ENCODE measurements at places on chromosomes 6 and 20.

GRCh38 chr20:49478754-49479689 lies 3.4 kb downstream of the KCNB1 start:
- DNase-seq = no peak

DNA sequence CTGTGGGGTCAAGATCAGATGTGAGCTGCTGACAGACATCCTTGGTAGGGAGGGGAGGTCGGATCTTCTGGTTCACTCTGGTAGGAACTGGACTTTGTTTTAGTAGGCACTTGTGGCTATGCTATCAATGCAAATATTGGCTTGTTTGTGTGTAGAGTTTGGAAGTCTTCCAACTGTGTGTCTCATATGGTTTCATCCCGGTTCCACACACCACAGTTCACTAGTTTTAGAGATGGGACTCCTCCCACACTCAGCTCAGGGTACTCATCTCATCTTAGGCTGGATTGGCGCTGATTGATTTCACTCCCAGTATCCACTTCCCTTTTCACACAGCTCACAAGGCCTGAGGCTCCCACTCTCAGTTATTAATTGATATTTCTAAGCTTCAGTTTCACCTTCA lies 161.3 kb downstream of the THBS2 start:
- no peak for DNase-seq

- no peak for DNase-seq
These were observed 2.9 kb downstream of the AIG1 start for GRCh38 chr6:143063631-143064030.

- no peak for DNase-seq
These were observed at the start of gene SYNE1 for GRCh38 chr6:152637296-152638047. Gene SYNE1 (minus strand): TSS chr6:152637362. CDS start chr6:152628331, 9,031 bp downstream.

DNA sequence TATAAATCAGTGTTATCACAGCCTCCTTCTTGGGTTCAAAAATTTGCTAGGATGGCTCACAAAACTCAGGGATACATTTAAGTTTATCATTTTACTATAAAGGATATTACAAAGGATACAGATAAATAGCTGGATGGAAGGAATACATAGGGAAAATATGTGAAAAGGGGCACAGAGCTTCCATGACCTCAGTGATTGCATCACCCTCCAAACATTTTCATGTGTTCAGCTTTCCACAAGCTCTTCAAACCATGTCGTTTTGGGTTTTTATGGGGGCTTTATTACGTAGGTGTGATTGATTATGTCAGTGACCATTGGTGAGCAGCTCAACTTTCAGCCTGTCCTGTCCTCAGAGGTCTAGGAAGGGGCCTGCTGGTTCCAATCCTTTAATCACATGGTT lies 68.0 kb downstream of the CYB5R4 start:
- DNase-seq = no peak

GRCh38 chr20:53819973-53820451 lies 226.4 kb upstream of the ZNF217 start:
- DNase-seq = no peak

GRCh38 chr6:111838749-111839484 lies 34.3 kb downstream of the FYN start:
- no peak for DNase-seq

- DNase-seq = no peak
These were observed 198.2 kb downstream of the WDR27 start for GRCh38 chr6:169503422-169504152.

GRCh38 chr6:84033523-84034451 lies at the start of gene MRAP2:
Gene MRAP2 (plus strand): TSS chr6:84033772. CDS start chr6:84055319, 21,547 bp downstream.
- no peak for DNase-seq

- DNase-seq = no peak
These were observed 310.8 kb downstream of the QKI start for GRCh38 chr6:163725008-163725941.

- DNase-seq = no peak
These were observed 21.5 kb upstream of the BPIFB1 start for GRCh38 chr20:33261465-33261864.

DNA sequence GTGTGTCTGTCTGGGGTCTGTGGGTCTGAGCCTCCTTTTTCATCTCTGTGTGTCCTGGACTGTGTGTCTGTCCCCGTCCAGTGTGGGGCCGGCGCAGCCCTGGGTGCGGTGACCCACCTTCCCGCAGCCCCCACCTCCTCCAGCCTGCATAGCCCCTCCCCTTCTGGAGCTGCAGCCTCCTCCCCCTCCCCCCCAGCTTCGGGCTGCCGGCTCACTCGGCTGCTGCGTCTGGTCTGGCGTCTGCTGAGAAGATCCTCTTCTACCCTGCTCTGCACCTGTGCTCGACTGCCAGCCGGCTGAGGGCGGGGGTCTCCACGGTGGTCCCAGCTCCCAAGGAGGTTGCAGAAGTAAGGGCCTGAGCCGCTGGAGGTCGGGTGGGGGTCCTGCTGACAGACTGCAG lies 7.6 kb upstream of the LKAAEAR1 start:
- no peak for DNase-seq

GRCh38 chr6:108365478-108365877 lies 70.6 kb downstream of the AFG1L start:
- DNase-seq = no peak

- DNase-seq = no peak
These were observed 40.3 kb downstream of the STK35 start for GRCh38 chr20:2141600-2142575.

DNA sequence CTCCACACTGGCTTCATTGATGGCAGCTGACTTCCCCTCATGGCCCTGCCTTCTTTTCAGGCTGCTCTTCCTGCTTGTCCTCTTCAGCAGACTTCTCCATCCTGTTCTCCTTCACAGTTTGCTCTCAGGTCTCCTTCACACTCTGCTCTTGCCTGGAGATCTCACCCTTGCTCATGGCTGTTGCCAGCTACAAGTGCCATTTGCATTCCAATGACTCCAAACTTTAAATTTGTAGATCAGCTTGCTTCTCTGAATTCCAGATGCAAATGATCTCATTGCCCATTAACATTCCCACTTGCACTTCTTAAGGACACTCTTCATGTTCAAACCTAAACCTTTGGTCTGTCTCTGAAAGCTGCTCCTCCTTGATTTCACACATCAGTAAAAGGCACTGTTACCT lies 343.0 kb downstream of the QKI start:
- DNase-seq = no peak

- no peak for DNase-seq
These were observed 14.7 kb upstream of the NOL4L start for GRCh38 chr20:32599783-32600340.

- no peak for DNase-seq
These were observed 22.0 kb downstream of the ZNF341 start for GRCh38 chr20:33753763-33754162.

- no peak for DNase-seq
These were observed 101.5 kb downstream of the CD2AP start for GRCh38 chr6:47579040-47579439.

- DNase-seq = peak; percentile 33
These were observed 1.4 kb downstream of the MDGA1 start for GRCh38 chr6:37696220-37696840.

- no peak for DNase-seq
These were observed 10.5 kb upstream of the RAMACL start for GRCh38 chr6:166596776-166597507.

DNA sequence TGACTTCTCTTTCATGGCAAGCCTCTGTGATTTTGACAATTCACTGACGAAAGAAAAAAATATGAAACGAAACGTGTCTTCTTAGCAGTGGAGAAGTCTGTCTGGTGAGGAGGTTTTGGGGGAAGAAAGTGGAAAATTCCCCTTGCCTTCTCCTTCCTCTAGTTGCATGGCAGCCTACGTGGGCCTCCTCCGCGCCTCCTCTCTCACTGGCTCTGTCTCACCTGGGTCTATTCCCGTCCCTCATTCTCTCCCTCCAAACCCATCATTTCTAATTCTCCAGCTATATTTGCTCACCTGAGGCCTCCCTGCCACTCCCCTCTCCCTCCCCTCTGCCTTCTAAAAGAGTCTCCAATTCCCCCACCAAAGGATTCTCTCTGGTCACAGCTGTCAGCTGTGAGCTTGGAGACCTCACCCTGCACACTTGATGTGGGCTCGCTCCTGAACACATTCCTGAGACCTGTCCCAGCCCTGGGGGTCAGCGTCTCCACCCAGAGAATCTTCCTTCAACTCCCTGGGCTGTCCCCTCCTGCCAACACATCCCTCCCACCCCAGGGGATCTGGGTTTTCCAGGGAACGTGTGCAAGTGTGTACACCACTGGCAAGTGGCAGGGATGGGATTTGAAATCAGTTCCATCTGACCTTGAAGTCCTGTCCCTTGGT lies 159.6 kb upstream of the PMEPA1 start:
- DNase-seq = no peak

DNA sequence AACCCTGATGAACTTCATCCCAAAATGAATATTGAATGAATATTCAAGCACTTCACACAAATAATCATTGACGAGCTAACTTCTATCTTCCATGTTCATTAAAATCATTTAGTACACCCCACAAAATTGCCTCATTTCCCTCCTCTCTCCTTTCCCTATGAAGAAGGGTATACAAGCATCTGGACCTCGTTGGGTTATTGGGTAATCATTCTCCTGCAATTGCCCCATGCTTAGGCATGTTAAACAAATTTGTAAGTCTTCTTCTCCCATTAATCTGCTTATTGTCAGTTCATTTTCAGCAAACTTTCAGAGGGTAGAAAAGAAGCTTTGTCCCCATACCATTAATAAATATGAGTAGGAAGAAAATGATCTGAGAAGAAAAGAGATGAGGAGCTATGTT lies 27.6 kb downstream of the PRKN start:
- DNase-seq = no peak

DNA sequence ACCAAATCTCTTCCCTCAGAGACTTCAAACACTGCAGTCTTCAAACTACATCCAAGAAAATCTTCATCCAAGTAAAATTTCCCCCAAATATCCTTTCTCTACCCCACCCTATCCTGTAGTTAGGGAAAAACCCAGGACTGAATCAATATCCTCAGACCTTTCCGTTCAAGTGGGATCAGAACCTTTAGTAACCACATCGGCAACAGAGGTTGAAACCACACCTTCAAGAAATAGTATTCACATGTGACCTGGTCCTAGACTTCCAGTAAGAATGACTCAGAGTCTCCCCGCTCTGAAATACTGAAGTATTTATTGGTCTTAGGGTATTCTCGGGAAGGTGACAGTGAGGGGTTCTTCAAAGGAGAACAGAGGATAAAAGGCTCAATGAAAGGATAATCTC lies 8.7 kb downstream of the HLA-DPA1 start:
- DNase-seq = no peak

DNA sequence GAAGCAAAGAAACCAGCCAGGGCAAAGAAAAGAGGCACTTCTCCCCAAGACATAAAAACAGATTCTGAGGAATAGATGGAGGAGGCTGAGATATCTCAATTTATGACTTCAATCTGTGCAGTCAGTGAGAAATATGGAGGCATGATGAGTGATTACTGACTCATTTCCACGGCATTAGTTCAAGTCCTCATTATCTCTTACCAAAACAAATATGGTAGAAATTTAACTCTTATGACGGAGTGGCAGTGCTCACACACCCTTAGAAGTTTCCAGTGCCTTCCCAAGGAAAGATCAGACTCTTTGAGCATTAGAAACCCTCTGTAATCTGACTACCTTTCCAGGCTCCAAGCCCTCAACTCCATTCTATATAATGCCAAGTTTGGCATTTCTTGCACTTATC lies 364.1 kb downstream of the ARHGAP18 start:
- DNase-seq = no peak

DNA sequence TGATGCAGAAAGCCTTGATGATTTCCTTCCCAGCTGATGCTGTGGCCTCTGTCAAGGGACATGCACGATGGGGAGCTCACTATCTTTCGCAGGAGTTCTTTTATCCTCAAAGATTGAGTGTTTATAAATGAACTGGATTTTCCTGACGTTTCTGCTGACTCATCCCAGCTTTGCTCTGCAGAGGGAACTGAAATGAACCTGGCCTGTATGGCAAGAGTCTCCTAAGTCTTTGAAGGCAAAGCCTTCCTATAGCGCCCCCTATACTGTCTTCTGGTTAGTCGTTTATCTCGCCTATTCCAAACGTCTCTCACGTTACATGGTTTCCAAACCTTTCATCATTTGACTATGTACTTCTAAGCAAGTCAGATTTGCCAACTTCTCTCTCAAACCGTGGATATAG lies 565.3 kb downstream of the KIF16B start:
- DNase-seq = no peak

DNA sequence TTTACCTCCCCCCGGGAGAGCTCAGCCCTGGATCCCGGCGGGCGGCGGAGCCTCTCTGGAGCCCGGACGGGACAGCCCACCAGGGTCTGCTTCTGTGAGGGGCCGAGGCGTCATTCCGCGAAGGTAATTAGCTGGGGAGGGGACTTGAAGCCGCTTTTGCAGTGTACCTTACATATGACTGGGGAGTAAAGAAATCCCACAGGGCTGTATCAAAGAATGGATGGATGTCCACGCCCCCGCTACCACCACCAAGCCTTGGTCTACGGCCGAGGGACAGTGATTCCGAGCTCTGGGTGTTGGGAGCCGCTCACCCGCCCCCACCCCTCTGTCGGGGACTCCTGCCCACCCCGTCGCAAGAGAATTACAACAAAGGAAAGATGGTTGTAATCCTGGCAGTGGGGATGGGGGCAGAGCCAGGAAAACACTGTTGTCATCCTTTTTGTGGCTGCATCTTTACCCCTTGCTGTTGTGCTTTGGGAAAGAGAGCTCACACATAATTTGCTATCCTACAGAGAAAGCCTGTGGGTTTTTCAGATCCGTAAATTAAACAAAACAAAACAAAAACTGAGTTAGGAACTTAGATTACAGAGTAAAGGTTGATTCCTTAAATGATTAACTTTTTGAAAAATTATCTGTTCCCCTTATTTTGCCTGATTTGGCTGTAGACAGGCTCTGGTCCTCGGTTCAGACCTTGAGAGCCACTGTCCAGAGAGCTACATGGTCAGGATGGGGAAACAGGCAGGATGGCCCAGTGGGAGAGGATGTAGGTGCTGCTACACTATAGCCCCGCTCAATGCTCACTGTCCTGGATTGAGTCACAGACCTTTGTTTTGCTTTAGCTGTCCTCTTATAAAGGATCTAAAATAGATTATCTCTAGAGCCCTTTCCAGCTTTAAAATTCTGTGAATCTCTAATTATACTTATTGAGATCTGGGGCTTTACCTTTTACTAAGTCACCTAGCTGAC lies 997 bp upstream of the FBXO30 start:
- no peak for DNase-seq

DNA sequence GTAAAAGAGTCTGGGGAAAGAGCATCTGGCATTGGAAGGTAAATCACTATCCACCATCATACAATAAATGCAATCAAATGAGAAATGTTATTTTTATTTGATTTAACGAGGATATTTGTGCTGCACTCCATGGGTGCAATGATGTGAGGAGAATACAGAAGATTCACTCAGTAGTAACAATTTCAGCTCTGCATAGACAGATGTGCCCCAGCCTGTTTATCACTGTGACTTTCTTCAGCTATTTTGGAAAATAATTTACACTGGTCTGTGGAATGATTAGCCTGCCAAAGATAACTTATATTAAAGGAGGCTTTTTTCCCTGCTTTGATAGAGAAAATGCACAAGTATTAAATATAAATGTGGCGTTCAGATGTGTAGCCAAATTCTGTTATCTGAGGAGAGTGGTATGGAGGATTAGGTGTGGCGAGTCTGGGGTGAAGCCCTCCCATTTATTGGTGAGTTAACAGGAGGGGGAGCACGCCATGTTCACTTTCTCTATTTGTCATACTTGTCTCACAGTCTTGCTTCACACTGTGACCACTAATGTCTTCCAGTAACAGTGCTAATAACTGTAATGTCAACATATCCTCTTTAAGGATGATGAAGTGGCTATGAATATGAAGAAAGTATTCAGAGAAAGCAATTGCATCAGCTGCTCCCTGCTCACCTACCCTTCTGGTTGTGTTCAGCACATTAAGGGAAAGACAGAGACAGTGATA lies 645.6 kb downstream of the MMUT start:
- DNase-seq = no peak
